Stimulated activated CD4-positive, alpha-beta T cell treated with anti-CD3 and anti-CD28 coated beads, TNF-alpha, amount 100 ng/mL, for 1 hour (primary cell): ENCODE measurements at places on chromosomes 12 and 14.

DNA sequence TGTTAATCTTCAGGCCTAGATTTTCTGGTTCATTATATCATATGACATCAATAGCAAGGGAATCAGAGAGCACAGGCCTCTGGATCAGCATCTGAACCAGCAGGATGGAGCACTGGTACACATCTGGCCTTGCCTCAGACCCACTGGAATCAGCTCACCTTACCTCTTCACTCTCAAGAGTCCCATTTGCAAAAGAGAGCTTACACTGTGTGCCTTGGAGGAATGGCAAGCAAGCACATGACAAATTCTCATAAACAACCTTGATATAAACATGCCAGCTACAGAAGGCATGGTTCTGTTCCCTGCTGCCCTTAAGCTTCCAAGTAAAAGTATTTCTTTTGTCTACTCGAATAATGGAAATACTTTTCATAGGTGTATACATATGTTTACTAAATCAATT, 128.6 kb upstream of the CPM start:
- DNase-seq = no peak

GRCh38 chr12:30898846-30899245, 27.7 kb upstream of the TSPAN11 start:
- no peak for DNase-seq

DNA sequence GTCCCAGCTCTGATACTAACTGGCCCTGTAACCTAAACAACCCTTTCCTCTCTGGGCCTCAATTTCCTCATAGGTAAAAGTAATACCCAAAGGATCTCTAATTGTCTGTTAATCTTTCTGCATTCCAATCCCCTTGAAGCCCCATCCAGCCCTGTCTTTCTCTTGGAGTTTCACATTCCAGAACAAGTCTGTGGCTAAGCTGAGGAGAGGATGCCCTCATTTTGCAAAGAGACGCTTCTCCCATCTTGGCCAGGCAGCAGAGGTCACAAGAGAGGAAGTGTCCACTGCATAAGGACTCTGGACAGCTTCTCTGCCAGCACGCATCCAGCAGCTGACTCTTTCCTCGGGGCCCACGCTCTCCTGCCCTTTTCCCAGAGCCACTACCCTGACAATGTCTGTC, 263.4 kb upstream of the FKBP4 start:
- no peak for DNase-seq

DNA sequence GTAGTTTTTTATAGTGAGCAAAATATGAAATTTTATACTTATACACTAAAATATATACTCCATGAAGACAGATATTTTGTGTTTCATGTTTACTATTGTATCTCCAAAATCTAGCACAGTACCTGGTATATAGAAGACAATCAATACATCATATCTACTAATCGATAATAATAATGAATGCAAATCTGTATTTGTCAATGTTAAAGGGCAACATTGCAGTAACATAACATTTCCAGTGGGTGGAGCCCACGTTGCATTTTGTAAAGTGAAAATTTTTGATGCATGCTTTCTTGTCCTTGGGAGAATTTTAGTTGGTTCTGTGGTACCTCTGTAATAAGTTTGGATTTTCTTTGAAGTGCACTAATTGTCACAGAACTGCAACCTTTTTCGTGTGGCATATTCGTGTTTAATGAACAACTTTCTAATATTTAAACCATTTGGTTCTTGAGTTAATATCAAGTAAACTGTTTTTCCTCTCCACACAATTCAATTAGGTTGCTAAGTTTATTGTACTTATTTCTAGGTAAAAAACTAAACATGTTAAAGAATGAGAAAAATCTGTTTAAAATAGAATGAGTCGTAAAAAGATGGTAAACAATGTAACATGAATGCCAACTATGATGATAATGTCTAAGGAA, 47.4 kb downstream of the AVPR1A start:
- no peak for DNase-seq

GRCh38 chr12:119869720-119870119, 7.4 kb downstream of the CIT start:
- DNase-seq = no peak

DNA sequence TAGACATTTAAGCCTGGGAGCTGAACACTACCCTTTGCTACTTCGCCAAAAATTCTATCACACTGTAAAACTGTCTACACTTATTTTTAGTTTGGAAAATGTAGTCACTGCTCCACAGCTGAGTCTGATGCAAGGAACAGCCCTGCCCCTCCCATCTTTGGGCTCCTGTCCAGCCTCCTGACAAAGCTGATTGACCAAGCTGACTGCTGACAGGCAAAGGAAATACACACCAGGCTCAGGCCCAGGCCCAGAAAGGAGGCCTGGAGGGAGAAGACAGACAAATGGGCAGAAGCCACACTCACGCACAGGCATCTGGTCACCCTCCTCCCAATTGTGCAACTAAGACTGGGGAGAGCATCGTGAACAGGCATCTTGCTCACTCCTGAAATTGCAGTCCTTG, 55.3 kb downstream of the ISCA2 start:
- no peak for DNase-seq

- no peak for DNase-seq
Observed at GRCh38 chr12:64680235-64680634, 69.9 kb downstream of the RASSF3 start.

DNA sequence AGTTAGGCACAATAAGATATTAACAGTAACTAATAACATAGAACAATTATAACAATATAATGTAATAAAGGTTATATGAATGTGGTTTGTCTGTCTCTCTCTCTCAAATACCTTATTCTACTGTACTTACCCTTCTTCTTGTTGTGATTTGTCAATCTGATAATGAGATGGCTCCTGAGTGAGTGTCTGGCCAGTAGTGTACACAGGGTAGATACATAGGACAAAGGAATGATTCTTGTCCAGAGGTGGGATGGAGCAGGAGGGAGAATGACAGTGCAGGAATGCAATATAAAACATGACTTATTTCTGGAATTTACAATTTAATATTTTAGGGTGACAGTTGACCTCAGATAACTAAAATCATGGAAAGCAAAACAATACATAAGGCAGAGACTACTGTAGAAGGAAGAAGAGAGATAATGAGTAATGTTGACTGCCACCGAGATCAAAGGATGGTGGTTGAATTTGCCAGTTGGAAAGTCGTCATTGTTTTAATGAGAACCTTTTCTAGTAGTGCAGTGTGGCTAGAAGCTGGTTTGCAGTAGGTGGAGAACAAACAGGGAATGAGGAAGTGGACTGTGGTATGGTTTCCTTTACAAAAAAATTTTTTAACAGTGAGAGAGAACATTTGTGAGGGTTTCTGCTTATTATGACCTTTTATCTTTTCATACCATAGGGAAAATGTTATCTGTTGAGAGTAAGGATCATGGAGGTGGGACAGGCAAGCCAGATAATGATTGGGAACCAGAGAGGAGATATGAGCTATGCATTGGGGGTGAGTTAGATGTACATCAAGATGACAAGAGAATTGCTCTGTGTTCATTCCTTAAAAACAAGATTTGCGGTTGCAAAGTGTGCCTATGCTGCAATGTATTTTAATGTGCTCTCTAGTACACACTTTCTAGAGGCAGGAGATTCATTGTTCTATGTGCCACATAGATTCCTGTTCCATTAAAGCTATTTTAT, 458.3 kb downstream of the BTG1 start:
- no peak for DNase-seq

- no peak for DNase-seq
Observed at GRCh38 chr12:102702447-102703114, 214.5 kb downstream of the PAH start.

GRCh38 chr12:119672194-119672593, 4.3 kb downstream of the PRKAB1 start:
- DNase-seq = no peak

- no peak for DNase-seq
Observed at GRCh38 chr12:105725054-105725453, 394.6 kb downstream of the C12orf75 start.

GRCh38 chr12:101727098-101727497, 12.2 kb downstream of the SYCP3 start:
- DNase-seq = no peak

- DNase-seq = no peak
Observed at GRCh38 chr14:37376944-37377609, 179.3 kb downstream of the MIPOL1 start.

GRCh38 chr12:132565365-132565764, 45.0 kb downstream of the LRCOL1 start:
- no peak for DNase-seq

- DNase-seq = no peak
Observed at GRCh38 chr14:88848571-88848970, 24.1 kb downstream of the TTC8 start.

- DNase-seq = no peak
Observed at GRCh38 chr12:50077099-50077498, 8.0 kb upstream of the SMARCD1 start.

DNA sequence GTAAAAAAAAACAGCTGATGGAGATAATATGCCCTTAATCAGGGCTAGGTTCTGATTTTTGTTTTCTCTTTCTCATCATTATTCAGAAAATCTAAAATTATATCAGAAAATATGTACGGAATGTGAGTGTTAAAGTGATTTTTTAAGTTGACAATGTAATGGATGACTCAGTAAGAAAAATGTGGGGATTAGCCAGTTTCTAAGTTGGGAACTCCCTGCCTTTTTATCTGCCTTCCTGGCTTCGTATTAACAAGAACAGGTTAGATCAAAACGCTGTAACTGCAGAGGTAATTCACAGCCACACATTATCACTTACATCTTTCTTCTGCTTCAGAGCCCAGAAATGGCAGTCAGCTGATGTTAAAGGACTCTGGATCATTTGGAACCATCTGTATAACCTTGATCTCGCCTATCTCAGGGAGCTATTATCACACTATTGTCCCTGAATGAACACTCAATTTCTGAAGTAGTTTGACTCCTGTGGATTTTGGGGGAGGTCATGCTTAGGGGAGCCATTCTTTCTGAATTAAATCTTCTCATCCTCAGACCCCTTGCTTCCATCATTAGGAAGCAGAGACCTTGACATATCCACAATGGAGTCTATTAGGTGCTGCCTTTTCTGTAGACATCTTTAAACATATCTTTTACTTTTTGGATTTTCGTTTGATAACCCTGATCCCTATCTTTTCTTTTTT, 135.7 kb upstream of the SLC16A7 start:
- DNase-seq = no peak

GRCh38 chr14:54502602-54503001, 7.1 kb upstream of the CGRRF1 start:
- DNase-seq = no peak

DNA sequence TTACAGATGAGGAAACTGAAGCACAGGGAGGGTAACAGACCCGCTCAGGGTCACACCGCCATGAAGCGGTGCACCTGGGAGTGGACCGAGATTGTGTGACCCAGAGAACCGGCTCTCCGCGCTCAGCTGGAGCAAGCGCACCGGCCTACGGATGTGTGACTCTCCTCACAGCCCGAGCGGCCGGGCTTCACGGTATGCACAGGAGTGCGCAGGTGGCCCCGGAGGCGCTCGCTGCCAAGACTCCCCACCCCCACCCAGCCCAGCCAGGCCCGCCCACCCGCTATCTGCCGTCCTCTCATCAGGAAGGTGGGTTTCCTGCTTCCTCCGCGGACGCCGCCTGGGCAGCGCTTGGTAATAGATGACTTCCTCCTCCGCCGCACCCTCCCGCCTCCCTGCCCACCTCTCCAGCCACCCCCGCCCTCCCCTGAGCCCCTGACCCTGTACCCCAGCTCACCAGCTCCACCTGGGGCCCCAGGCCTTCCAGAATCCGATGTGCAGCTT, 110.7 kb downstream of the NCOR2 start:
- DNase-seq = no peak

- DNase-seq = no peak
Observed at GRCh38 chr12:122813310-122813713, 21.9 kb upstream of the HIP1R start.

GRCh38 chr12:25051656-25052195, 102.8 kb upstream of the BCAT1 start:
- DNase-seq = no peak

GRCh38 chr12:51361161-51362016, 14.9 kb upstream of the CELA1 start:
- DNase-seq = no peak

DNA sequence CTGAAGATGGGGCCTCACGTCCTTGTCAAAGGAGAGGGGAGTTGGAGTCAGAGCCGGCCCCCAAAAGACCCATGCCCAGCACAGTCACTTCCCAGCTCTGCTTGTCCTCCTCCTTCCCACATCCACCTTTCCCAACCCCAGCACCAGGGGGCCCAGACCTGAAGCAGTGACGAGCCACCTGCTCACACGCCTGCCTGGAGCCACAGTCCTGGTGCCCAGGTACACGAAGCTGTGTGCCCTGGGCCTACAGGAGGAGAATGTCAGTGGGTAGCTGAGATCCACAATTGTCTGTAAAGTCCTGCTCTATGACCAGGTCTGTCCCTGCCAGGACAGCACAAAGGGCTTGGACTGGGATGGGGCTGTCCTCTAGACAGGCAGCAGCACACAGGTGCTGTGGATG, 126.8 kb upstream of the PZP start:
- no peak for DNase-seq

GRCh38 chr14:54253195-54253947, 143.4 kb upstream of the CDKN3 start:
- DNase-seq = no peak

DNA sequence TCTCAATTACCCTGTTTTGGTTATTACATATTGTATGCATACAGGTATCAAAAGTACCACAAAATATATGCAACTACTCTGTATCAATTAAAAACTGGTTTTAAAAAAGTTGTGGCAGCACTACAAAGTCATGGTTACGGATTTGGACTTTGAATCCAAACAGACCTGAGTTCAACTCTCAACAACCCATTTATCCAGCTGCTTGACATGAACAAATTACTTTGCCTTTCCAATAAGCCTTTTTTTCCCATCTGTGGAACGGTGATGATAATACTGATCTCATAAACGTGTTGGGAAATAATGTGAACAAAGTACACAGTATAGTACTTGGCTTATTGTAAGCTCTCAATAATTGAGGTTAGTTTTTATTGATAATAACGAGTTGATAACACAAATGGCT, 85.0 kb downstream of the MNAT1 start:
- DNase-seq = no peak

DNA sequence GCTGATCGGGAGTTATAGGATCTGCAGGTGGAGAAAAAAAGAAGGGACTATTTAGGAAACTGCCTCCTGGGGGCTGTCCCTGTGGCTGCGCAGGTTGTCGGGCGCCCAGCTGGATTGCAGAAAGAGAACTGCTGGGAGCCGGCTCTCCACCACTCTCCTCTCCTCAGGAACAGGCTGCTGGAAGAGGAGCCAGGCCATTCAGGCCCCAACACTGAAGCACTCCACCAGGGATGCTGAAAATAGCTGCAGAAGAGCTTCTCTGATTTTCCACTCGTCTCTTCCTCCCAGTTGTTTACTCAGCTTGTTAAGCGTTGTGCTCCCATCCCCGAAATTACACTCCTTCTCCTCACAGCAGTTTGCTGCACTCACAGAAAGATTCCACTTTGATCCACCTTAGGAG, 347.3 kb downstream of the GLT1D1 start:
- DNase-seq = no peak
